Activated naive CD4-positive, alpha-beta T cell treated with Interleukin-2 at 50 U/mL for 16 hours (primary cell): ENCODE measurements at places on chromosomes 12 and 14.

GRCh38 chr12:47590771-47591360 is 115.0 kb downstream of the RPAP3 start:
- DNase-seq, result no peak

GRCh38 chr12:129570796-129571400 is 332.9 kb downstream of the TMEM132D start:
- DNase-seq, result no peak

- DNase-seq, result no peak
These were observed 66.5 kb downstream of the ATF7IP start for GRCh38 chr12:14431975-14432374.

GRCh38 chr14:103634156-103634555 is 5.1 kb downstream of the KLC1 start:
- no peak for DNase-seq

- no peak for DNase-seq
These were observed 190.8 kb downstream of the AACS start for GRCh38 chr12:125255935-125256633.

DNA sequence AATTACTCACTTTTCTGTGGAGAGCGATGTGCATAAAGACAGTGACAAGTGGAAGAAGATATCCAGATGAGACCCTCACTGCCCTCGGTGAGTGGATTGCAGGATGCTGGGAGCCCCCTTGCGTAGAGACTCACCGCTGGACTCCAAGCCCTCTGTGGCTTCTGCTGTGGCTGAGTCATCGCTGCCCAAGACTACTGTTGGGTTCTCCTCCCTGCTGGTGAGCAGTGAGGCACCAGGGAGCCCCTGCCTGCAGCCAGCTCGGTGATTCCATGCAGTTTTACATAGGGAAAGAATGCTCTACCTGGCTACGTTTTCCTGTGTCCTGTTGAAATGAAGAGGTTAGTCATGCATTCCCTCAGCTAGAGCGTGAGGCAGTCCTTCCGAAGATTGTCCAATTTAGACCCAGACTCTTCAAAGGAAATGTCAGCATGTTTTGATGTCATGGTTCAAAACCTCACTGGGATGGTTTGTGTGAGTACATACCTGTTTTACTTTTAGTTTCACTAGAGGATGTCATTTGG is 28.2 kb downstream of the TRAF3 start:
- peak; percentile 55 for DNase-seq

- DNase-seq, result no peak
These were observed 1598.0 kb upstream of the TMEM132C start for GRCh38 chr12:126668961-126669360.

- no peak for DNase-seq
These were observed 68.0 kb downstream of the PKP2 start for GRCh38 chr12:32828552-32828951.

GRCh38 chr12:2503036-2503435 is 291.7 kb upstream of the FKBP4 start:
- no peak for DNase-seq

DNA sequence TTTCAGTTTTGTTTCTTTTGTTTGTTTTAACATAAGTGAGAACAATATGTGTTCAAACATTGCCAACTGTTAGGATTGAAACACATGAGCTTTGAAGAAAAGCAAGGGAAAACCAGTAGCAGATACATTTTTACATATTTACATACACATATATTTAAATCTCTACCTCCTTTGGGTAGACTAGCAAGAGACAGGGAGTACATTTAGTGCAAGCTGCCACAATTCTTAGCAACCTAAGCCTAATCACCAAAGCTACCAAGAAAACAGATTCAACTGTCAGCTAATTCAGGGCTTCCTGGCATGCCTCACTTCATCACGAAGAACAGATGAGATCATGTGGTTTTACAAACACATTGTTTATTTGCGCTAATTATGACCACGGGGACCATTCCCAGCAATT is 143.1 kb downstream of the PRIMA1 start:
- DNase-seq, result no peak
